Posterior vena cava (tissue), 2 donors: ENCODE measurements at places on chromosomes 5 and 9. TPM values are rescaled to one million over a fixed set of nuclear protein-coding genes. Genes with fewer than 3 reads are reported as not detected.
A peak's percentile ranks its signal among the peaks of the same experiment; 100 is the strongest.

- no peak for DNase-seq
Measured at GRCh38 chr5:122656160-122656559, 118.7 kb upstream of the SNX2 start.

GRCh38 chr5:5490774-5491347 is 68.4 kb downstream of the ICE1 start:
- DNase-seq: no peak

DNA sequence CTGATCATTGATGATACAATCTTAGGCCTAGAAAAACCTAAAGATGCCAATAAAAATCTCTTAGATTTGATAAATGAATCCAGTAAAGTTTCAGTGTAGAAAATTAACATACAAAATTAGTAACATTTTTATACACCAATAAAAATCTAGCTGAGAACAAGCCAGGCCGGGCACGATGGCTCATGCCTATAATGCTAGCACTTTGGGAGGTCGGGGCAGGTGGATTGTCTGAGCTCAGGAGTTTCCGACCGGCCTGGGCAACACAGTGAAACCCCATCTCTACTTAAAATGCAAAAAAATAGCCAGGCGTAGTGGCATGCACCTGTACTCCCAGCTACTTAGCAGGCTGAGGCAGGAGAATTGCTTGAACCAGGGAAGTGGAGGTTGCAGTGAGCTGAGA is 84.4 kb downstream of the SLCO6A1 start:
- DNase-seq: no peak

DNA sequence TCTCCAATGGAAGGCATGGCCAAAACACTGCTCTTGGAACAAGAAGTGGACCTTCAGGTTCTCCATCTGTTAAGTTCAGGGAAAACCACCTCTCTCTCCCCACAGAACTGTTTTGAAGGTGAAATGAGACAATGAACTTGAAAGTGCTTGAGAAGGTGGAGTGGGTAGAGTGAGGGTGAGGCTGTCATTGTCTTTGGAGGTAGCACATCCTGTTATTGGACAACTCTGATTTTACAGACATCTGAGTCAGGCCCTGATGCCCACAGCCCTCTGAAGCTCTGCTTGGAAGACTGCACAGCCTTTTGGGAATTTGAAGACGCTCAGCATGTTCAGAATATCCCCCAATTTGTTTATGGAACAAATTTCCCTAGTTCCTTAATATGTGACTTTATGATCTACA is 27.6 kb upstream of the TEX48 start:
- DNase-seq: no peak

DNA sequence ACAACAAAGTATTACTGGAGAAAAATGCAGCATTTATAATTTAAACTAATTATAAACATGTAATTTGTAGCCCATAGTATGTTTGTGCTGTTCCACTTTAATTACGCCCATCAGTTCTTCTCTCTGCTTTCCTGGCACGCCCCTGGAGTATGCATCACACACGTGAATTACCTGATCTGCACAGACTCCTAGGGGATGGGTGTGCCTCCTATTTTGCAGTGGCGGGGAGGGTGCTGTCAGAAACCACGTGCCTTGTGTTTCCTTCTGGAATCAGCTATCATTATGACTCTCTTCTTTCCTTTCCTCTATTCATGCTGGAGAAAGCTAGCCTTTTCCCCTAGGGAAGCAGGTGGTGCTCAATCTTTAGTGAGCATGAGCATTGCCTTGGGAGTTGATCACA is 43.3 kb downstream of the RPS23 start:
- no peak for DNase-seq

- DNase-seq: peak; percentile 84
Measured at GRCh38 chr5:140402258-140403074, 833 bp downstream of the ANKHD1 start.

DNA sequence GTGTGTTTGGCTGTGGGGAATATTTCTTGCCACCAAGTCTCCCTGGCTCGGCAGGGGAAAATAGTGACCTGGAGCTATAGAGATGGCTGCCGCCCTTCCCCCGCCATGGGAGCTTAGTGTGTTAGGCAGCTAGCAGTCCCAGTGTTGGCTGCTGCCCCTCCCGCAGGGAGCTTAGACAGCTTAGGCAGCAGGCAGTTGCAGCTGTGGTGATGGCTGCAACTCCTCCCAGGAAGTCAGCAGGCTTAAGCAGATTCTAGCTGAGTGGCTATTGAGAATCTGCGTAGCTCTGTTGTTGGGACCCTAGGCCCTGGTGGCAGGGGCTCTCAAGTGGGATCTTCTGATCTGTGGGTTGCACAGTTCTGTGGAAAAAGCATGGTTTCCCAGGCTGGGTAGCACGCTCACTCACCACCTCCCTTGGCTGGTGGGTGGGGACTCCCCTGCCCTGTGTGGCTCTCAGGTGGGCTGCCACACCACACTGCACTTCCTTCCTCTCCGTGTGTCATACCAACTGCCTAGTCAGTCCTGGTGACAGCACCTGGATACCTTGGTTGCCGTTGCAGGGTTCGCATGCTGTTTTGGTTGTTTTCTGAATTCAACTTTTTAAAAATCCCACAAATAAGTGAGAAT is 9.3 kb downstream of the OR1N2 start:
- DNase-seq: no peak

PPIC gene
- total RNA-seq: 76.8 TPM

GRCh38 chr9:101247297-101247696 is 137.5 kb downstream of the BAAT start:
- no peak for DNase-seq

- no peak for DNase-seq
Measured at GRCh38 chr9:26956860-26957233, 635 bp downstream of the IFT74 start.

- DNase-seq: no peak
Measured at GRCh38 chr5:166758151-166758550, 1533.3 kb upstream of the WWC1 start.

DNA sequence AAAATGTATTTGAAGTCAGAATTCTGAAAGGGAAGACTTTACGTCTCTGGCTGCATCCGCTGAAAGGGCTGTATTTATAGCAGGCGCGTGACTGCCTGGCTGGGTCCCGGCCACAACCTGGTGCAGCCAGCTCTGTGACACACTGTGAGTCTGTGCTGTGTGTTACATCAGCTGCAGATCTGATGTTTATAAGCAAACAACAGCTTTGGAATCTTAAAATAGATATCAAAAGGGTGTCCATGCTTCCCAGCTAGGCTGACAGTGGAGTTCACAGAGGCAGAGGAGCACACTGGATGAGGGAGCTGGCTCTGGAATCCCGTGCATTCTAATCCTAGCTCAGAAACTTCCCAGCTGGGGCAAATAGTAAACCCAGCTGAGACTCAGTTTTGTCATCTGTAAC is 433.4 kb upstream of the BRINP1 start:
- peak; percentile 88 for DNase-seq

TSSK1B gene
- total RNA-seq: not detected

- DNase-seq: no peak
Measured at GRCh38 chr9:107759009-107759822, 269.6 kb upstream of the KLF4 start.

GPX3 gene
- total RNA-seq: 1,026 TPM

DNA sequence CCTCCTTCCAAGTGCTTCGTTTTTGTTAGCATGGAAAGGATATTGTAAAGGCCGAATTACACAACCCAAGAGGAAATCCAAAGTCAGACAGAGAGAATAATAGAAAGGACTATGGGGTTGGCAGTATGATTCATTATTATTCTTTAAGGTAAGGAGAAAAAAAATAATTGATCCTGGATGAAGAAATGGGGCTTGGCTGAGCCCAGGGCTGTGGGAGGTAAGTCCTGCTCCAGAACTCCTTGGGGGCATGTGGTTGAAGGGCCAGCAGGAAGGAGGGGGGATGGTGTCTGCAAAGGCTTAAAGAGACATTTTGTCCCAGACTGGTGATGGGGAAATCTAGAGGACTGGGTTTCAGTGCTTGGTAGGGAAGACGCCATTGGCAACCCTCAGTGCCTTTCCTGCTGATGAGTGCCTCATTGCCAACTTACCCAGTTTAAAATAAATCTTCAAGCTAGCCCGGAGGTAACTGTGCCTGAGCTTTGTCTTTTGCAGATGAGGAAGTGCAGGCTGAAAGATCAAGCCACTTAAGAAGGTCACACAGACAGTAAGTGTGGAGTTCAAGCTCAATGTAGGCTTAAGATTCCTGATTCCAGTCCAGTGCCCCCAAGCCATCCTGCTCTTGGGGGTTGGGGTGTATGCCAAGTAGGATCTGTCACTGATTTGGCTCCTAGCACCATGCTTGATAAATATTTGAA is 30.2 kb downstream of the FOXI1 start:
- DNase-seq: no peak
